NCI-H345 (cell line): ENCODE measurements at places on chromosomes 1 and 21.
A peak's percentile ranks its signal among the peaks of the same experiment; 100 is the strongest.

DNA sequence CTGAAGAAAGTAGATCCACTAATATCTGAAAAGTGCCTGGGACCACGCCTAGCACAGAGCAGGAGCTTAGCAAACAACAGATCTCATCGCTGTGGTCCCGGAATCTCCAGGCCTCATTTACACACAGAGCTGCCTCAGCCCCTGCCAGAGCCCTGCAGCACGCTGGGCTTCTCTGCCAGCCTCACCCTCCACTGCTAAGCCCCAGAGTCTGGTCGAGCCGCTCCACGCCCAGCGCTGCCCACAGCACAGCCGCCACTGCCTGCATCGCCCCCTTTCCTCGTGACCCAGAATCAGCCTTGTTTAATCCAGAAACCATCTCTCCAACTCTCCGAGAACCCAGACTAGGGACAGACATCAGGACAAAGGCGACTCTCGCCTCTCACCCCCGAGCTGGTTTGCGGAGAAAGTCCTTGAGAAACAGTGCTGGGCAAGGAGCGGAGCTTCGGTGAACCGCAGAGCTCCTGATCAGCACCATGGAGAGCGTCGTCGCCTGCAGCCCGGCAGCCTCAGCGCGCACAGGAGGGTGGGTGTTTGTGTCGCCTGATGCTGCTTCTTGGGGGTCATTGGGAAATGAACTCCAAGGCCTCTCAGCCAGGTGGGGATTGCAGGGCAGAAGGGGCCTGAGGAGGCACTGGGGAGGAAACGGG, 145.1 kb downstream of the NPHP4 start:
- DNase-seq: no peak

DNA sequence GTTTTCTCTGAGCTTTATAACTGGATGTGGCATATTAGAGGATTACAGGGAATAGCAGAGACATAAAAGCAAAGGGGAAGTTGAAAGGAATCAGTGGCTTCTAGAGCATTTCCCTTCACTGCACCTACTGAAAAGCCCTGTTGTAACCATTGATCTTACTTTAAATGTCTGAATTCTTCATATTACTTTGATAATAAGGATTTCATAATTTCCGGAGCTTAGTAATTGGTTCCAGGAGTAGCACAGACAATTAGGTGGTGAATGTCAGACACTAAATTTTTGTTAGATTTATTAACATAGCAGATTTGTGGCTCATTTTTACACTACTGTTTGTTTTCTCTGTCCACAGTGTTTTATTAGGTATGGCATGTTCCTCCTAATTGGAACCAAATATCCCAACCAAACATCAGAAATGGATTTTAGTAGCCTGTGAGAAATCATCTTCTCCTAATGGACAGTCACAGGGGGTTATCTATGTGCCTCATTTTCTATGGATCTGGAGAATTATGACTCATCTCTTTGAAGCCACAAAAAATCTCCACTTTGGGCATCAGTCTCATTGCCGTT, 100.5 kb downstream of the GIPC2 start:
- DNase-seq: no peak

- DNase-seq: no peak
Observed at GRCh38 chr1:108190001-108190634, 10.0 kb downstream of the SLC25A24 start.

DNA sequence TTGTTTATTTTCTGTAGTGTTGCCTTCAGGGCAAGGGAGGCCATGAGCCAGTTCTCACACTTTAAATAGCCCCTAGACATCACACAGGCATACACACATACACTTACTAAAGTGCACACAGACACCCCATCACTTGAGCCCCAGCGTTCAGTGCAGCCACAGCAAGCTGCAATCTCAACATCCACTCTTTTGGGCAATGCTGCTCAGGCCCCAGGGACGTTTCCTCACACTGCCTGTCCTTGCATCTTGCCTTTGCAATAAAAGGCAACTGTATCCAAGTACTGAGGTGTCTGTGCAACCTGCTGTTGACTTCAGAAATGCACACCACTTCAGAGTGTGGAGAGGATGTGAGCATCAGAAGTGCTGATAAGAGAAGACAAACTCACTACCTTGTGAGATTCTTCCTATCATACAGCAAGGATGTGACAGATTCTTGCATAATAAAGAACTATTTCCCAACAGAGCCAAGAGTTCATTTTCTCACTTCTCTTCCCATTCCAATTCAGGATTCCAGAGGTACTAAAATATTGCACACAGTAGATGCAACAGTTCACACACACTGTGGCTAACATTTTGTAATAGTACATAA, 36.2 kb downstream of the IRF2BP2 start:
- no peak for DNase-seq

GRCh38 chr1:24745711-24746413, 615 bp downstream of the CLIC4 start:
- DNase-seq: peak; percentile 40

DNA sequence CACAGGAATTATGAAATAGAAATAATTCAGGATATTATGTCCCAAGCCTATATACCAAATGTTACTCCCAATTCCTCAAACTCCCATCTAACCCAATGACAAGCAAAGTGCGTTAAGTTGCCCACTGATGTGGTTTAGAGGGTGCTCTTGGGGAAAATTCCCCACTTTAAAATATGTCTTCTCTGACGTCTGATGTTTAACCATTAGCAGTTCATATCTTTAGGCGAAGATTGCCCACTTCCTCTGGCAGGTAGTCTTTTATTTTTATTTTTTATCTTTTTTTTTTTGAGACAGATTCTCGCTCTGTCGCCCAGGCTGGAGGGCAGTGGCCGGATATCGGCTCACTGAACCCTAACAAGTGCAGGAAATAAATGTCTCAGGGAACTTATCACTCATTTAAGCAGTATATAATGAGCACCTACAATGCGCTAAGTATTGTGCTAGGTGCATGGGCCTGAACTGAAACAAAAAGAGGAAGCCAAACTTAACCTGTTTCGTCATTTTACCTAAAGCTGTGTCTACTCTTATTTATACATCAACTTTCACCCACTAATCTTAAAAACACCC, 1.3 kb upstream of the LYST start:
- no peak for DNase-seq

- DNase-seq: no peak
Observed at GRCh38 chr1:51897699-51898031, 19.1 kb upstream of the NRDC start.

DNA sequence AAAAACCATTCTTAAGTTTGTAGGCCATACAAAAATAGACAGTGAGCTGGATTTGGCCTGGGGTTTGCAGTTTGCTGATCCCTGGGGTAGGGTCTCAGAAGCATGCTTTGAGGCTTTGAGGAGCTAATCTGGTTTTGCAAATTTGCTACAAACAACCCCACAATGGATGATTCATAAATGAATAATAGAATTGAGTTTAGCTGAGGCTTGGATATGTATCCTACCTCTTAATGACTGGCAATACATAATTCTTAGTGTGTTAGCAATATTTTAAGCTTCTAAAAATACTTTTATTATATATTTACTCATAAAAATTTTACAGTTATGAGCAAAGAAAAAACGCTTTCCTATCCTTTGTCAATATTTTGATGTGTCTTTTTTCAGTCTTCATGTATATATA, 50.6 kb downstream of the ROR1 start:
- DNase-seq: no peak

DNA sequence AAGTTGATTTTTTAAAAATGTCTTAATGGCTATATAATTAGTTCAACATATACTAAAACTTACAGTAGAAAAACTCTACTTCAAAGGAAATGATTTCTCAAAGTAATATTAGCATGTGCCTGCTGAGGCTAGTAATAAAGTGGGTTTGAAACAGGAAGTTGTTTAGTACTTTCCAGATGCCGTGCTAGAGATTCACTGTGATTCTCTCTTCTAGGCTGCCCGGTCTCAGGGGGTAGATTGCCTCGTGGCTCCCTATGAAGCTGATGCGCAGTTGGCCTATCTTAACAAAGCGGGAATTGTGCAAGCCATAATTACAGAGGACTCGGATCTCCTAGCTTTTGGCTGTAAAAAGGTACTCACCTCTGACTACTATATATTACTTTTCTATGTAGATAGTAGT, 9.1 kb downstream of the EXO1 start:
- DNase-seq: no peak

DNA sequence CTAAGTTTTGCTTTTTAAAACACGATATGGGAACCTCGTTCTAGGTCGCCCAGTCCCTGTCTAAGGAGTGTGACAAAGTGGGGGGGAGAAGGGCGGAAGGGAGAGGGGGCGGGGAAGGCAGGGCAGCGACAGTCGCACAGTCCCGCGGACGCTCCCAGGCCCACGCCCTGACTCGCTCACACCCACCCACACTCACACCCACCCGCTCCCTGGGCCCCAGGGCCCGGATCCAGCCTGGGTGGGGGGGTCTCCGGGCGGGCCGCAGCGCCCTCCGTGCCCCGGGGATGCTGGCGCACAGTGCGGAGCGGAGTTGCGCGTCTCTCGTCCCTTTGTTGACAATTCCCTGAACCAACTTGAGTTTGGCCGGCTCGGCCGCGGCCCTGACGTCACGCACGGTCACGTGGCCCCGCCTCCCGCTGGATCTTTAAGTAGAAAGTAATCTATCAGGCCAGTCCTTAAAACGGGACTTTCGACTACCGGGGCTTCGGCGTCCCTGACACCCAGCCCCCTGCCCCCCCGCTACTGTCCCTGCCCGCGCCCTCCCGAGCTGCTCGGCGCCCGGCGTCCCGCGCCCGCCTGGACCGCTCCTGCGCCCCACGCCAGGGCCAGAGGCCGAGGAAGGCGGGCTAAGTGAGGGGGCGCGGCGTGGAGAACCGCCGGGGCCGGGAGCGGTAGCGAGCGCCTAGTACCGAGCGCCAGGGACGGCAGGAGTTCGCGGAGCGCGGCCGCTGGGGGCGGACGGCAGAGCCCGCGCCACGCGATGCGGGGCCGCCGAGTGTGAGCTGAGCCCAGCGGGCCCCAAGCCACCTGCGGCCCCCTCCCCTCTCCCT, at the start of gene FOXD3:
FOXD3 (plus strand) TSS at position 454 of the 830 bp plus-strand sequence. CDS start 492 bp downstream, outside the sequence.
- DNase-seq: peak; percentile 86

- DNase-seq: no peak
Observed at GRCh38 chr1:205665201-205666045, 14.9 kb downstream of the SLC45A3 start.

DNA sequence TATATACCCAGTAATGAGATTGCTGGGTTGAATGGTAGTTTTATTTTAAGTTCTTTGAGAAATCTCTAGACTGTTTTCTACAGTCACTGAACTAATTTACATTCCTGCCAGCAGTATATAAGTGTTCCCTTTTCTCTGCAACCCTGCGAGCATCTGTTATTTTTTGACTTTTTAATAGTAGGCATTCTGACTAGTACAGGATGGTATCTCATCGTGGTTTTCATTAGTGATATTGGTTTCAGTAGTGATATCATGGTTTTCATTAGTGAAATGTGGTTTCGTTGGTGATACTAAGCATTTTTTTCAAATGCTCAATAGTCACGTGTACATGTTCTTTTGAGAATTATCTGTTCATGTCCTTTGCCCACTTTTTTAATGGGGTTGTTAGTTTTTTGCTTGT, 316.8 kb downstream of the PTBP2 start:
- no peak for DNase-seq

DNA sequence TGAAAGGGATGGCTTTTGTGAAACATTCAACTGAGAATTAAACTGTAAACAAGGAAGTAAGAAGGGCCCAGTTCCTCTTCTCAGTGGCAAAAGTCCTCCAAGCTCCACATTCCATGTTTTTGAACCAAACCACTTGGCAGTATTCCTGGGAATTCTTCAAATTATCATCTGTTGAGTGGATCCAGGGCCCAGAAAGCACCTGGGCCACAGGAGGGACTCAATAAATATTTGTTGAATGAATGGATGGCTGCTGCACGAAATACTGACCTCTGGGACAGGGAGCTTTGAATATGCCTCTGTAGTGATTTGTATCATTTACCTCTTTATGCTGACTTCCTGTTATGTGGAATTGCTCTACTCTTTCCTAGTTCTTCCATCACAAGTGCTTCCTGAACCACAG, 4.7 kb downstream of the SLC35F3 start:
- DNase-seq: no peak

DNA sequence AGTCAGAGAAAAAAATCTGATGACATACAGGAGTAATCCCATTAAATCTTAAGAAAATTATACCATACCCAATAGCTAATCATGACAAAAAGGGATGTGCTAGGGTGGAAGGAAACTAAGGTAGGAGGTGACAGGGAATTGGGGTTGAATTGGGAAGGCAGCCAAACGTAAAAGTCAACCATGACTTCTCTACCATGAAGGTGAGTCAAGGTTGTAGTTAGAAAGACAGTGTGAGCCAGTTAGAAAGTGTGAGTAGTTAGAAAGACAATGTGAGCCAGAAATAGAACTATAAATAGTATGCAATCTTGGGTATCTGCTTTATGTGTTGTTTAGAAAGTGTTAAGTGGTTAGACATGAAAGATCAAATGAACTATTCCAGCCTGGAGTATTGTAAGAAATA, 556.8 kb downstream of the AGBL4 start:
- peak; percentile 8 for DNase-seq

DNA sequence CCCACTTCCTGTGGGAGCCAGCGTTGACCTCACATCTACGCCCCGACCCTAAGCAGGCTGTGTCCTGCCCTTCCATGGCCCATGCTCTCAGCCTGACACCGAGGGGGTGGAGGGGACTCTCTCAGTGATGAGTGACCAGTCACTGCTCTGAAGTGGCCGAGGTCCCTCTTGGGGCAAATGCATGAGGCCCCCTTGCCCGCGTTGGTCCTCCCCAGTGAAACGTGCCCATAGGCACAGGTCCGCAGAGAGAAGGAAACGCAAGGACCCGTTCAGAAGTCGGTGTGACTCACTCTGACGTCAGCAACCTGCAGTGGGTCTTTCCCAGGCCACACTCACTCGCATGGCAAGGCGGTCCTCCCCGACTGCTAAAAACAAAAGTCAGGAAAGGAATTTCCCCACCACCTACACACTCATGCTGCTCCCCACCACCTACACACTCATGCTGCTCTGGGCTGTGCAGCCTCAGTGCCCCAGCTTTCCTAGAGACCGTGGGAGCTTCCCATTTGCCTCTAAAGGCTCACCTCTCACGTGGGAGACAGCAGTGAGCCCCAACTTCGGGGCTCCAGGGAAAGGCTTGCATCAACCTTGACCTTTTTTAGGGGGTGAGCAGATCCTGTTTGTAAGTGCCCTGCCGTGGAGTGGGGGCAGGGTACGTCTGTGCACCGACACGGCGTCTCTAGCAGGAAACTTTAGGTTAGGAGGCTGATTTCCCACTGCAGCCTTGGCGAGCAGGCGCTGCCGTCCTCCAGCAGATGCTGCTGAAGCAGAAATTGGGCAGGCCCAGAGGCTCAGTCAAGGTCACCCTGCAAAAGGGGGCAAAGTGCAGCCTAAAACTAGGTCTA, 11.4 kb downstream of the UBASH3A start:
- no peak for DNase-seq

DNA sequence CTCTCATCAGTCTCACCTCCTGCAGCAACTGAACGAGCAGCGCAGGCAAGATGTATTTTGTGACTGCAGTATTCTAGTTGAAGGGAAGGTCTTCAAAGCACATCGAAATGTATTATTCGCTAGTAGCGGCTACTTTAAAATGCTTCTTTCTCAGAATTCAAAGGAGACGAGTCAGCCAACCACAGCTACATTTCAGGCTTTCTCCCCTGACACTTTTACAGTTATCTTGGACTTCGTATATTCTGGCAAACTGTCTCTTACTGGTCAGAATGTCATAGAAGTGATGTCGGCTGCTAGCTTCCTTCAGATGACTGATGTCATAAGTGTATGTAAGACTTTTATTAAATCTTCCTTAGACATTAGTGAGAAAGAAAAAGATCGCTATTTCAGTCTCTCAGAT, 53.7 kb downstream of the ZBTB8A start:
- no peak for DNase-seq

GRCh38 chr21:18771845-18772380, 368.3 kb upstream of the TMPRSS15 start:
- DNase-seq: no peak
